ENCODE measurements at places on chromosomes 4 and X. TPM values are rescaled to one million over a fixed set of nuclear protein-coding genes. Genes with fewer than 3 reads are reported as not detected.

DNA sequence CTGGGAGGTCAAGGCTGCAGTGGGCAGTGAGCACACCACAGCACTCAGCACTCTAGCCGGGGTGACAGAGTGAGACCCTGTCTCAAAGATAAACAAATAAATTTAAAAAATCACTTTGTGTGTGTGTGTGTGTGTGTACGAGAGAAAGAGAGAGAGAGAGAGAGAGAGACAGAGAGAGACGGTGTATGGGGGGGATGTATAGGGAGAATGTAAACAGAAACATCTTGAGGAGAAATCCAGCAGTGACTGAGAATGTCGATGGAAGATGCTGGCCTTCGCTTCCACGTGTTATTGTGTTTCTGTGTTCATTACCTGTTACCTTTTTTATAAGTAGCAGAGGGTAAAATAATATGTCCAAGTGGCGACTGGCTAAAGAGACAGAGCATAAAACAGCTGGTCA lies 23.6 kb upstream of the RBPJ start:
- DNase-seq: no peak

GRCh38 chrX:136163689-136164088 lies 16.4 kb downstream of the FHL1 start:
- DNase-seq: no peak

GRCh38 chrX:17056868-17057608 lies 110.6 kb downstream of the REPS2 start:
- DNase-seq: no peak

- DNase-seq: no peak
Measured at GRCh38 chr4:174358410-174358809, 74.7 kb downstream of the CEP44 start.

- DNase-seq: peak; percentile 50
Measured at GRCh38 chr4:140343303-140343702, 30.1 kb upstream of the SCOC start.

DNA sequence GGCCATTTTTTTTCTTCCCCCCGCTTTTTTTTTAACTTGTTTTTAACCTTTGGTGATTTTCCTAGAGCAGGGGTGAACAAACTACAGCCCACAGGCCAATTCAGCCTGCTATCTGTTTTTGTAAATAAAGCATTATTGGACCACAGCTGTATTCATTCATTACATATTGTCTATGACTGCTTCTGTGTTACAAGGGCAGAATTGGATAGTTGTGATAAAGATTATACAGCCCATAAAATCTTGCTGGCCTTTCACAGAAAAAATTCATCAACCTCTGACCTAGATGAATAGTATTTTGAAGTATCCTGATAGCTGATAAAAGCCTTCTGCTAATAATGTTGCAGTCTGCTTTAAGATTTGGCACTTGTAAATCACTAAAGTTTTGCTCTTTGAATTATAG lies 63.4 kb downstream of the SMAD1 start:
- DNase-seq: no peak

- DNase-seq: no peak
Measured at GRCh38 chrX:137574102-137574783, 8.3 kb downstream of the ZIC3 start.

DNA sequence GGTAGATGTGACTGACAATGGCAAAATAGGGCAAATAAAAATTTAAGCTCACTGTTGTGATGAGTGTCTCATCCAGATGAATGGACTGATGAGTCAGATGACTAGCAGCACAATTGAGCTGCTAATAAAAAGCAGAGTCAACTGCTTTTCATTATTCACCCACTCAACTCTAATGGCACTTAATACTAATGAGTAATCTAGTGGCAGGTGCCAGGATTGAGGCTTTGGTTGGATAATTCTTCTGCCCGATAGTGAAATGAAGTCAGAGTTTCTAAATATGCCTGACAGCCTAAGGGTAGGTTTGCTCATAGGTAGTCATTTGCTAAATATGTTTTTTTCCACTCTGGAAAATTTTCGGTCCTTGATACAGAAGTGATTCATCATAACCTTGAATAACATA lies 10.4 kb downstream of the OGT start:
- peak; percentile 51 for DNase-seq

DNA sequence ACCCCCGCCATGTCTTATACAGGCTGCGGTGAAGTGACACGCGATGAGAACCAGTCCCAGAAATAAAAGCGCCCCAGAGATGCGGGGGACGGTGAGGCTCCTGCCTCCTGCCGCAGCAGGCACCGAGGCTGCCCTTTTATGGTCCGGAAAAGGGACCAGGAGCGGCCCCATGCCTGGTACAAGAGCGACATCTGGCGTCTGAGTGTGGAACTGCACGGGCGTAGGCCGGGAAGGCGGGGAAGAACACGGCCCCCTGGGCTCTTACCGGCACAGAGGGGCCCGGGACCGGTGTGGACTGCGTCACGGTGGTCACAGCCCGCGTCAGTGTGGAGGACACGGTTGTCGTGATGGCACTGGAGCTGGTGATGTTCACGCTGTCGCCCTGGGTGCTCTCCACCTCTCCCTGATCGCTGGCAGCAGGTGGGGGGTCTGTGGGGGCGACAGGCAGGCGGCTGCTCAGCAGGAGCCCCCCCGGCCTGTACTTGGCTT lies 8.9 kb upstream of the RENBP start:
- peak; percentile 65 for DNase-seq

GRCh38 chr4:143352720-143353119 lies 16.0 kb downstream of the GAB1 start:
- no peak for DNase-seq

- no peak for DNase-seq
Measured at GRCh38 chr4:16056681-16057385, 27.0 kb downstream of the PROM1 start.

GRCh38 chrX:133497356-133497755 lies 82.1 kb upstream of the GPC4 start:
- no peak for DNase-seq

DNA sequence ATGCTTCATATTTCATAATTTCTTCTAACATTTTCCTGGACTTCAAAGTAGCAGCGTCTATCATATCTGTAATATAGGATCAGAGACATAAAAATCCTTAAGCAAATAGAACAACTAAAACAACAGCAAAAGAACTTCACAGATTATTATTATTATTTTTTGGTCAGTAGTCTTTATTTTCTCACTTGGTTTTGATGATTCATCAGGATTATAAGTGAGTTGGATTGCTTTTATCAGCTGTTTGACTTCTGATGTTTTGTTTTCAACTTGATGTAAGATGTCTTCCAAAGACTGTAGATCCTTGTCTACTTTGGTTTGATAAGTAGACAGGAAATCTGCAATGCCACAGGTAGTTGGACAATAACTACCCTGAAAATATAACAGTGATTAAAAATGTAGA lies 623 bp downstream of the FGG start:
- DNase-seq: no peak

GRCh38 chr4:23903859-23904438 lies 14.1 kb upstream of the PPARGC1A start:
- DNase-seq: peak; percentile 3

DNA sequence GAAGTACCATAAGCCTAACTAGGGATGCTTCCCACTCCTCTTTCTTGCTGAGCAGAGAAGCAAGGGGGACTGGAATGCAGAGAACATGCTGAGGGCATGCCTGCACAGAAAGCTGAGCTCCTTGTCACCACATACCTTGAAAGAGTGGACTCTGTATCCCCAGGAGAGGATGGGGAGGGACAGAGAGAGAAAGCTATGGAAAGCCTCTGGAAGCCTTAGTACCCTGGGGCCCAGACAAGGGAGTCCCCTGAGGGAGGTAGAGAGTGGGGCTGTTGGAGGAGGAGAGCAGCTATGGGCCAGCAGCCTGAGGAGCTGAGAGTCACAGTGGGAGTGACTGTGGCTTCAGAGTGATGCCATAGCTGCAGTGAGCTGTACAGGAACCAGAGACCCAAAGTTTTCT lies 77.9 kb downstream of the RTL9 start:
- no peak for DNase-seq

Gene CSN1S1
- total RNA-seq: not detected

Gene TRAM1L1
- 3.2 TPM for total RNA-seq

Gene GYG2
- 58.0 TPM for total RNA-seq

Gene AADAT
- total RNA-seq: 10.2 TPM

Gene CXXC4
- 12.6 TPM for total RNA-seq

Gene GC
- 0.21 TPM for total RNA-seq
